ENCODE measurements at places on chromosomes 16 and 17.
A peak's percentile ranks its signal among the peaks of the same experiment; 100 is the strongest.

DNA sequence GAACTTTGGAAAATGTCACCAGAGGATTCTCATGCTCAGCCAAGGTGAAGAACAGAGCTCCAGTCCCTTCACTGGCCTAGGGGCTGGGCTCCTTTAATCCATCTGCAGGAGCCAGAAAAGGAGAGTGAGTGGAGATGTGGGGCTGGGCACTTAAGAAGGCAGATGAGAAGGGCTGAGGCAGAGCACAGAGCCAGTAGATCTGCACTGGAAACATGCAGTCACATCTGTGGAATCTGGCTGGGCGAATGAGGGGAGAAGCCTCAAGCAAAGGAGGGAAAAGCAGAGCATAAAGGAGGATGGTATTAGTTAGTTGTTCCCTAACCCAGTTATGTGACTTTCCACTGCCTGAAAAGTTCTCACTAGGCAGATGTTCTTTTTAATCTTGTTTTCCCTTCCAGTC is 50.4 kb upstream of the BCAR1 start:
- DNase-seq: no peak

DNA sequence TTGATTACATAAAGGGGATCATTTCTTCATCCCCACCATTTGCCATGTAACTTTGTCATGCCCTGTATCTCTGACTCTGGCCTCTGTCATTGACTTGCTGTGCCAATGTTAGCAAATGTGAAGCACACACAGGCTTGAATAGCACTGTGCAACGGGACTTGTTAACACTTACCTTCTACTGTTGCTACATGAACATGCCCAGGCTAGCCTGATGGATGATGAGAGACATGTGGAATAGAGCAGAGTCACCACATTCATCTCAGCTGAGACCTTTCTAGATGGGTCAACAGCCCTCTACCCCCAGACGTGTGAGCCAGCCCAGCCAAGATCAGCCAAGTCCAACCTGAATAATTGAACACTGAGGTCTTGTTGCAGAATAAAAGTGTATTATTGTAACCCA is 162.1 kb upstream of the SALL1 start:
- no peak for DNase-seq

- DNase-seq: no peak
These were observed 5.6 kb downstream of the RUNDC3A start for GRCh38 chr17:44314031-44314430.

DNA sequence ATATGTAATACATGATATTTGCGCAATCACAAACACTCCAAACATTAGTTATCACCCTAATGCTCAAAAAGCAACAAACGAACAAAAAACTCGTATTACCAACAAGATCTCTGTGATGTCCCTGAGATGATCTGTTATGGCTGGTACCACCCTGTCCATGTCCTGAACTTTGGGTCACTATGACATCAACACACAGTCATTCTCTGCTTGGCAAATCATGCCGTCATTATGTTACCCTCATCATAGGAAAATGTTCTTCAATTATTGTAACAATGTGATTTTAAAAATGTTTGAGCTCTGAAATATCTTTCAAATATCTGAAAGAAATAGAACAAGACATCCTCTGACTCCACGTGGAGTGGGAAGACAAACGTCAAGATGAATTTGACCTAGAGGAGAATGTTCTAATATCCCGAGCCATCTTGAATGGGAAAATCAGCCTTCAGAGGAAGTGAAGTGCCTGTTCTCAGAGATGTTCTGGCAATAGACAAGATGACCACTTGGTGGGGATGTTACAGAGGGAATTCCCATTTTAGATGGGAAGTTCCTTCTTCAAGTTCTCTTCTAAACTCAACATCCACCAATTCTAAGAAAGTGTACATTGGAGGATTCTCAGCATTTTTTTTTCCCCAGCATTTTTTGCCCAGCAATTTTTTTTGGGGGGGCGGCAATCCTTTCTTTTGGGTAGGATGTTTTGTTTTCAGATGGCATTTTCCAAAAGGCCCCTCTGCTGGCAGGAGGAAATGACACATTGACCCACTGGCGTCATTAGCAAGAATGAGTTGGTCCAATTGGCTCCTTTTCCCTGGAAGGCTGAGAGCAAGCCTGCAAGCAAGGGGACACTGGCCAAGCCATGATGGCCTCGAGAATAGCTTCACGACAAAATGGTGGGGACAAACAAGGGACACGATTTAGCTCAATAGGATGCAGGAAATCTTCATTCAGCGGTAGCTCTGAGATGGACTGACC is 3.7 kb upstream of the HSD17B2 start:
- DNase-seq: no peak

GRCh38 chr16:46996952-46997458 is 23.5 kb upstream of the DNAJA2 start:
- DNase-seq: no peak

DNA sequence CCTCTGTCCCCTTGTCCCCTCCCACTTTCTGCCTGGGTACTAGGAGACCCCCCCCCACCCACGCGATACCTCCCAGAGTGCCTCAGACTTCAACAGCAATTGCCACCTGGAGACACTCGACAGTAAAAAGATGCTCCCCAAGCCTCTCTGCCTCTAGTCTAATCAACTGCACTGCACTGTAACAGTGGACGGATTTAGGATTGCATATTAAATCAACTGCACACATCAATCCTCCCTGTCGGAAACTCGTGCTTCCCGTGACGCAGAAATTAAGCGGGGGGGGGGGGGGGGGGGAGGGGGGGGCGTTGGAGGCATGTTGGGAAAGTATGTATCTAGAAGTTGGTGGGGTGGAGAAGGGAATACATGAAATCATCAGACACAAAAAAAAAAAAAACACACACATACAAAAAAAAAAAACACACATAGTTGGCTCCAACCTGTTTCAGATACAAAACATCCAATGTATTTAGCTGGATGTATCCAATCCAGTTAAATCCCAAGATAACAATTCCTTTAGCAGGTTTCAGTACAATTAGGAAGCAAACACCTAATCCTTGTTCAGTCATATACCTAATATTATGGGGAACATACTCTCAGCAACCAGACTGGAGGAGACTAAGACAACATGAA is 29.7 kb downstream of the FAM222B start:
- DNase-seq: no peak

DNA sequence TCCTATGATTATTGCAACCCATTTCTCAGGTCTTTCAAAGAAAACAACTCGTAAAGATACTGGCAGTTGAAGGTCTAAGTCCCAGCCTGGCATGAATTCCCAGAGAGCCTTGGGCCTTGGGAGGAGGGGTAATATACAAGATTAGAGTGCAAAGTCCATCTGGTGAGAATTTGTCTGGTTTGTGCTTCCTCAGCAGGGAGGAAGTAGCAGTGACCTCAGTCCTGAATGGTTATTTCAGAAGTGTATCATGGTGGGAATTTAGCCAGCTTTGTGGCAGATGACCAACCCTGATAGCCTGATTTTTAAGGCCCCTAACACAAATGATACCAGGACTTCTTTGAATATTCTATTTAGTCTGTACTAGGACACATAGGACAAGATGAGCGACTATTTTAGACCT is 151.2 kb upstream of the TBX2 start:
- no peak for DNase-seq

- DNase-seq: no peak
These were observed 1.7 kb downstream of the ADCY9 start for GRCh38 chr16:4114257-4115208.

GRCh38 chr16:80341263-80341662 is 199.5 kb upstream of the DYNLRB2 start:
- no peak for DNase-seq

DNA sequence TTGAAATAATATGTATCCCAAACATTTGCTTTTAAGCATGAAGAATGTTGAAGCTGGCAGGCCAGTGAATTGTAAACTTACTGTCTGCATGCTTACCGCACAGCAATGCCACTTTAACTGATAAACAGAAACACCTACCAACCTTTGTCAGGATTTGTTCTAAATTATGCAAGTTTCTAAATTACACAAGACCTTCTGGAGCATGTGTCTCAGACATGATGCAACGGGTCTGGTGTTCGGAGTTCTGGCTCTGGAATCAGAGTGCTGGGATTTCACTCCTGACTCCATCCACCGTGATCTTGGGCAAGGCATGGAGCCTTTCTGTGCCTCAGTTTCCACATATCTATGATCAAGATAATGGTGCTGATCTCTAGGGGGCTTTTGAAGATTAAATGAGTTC is 111.2 kb downstream of the CCT6B start:
- DNase-seq: no peak

GRCh38 chr17:13292291-13292690 is 274.5 kb upstream of the ELAC2 start:
- DNase-seq: no peak

DNA sequence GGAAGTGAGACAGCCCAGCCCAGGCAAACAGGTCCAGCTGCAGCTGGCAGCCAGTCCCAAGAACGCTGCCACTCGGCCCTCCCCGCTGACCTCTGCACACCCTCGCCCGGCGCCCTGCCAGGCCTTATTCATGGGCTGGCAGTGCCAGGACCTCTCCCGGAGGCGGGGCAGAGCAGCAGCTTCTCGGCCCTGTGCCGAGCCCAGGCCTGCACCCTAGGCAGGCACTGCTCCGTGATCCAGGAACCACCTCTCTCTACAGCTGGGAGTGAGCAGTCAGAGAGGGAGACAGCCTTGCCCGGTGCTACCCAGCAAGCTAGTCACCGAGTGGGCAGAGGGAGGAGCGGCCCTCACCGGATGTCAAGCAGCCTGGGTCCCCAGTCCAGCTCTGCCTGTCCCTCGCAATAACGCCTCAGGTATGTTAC is 79.9 kb upstream of the CBX4 start:
- DNase-seq: no peak

DNA sequence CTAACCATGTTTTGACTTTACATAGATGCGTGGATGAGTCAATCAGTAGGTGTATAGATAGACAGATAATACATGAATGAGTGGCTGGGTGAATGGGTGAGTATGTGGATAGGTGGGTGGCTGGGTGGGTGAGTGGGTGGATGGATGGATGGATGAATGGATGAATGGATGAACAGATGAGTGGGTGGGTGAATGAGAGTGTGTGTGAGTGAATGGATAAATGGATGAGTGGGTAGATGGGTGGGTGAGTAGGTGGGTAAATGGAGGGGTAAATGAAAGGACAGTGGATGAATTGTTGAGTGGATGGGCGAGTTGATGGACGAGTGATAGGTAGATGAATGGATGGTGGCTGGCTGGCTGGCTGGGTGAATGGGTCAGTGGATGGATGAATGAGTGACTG is 23.2 kb downstream of the C16orf95 start:
- DNase-seq: no peak

- DNase-seq: no peak
These were observed 1.2 kb downstream of the SLC6A4 start for GRCh38 chr17:30234296-30234695.

- DNase-seq: no peak
These were observed 24.5 kb upstream of the CIBAR2 start for GRCh38 chr16:85136702-85137322.

- no peak for DNase-seq
These were observed 192.5 kb downstream of the ZNF423 start for GRCh38 chr16:49663081-49664065.

GRCh38 chr17:9844153-9844552 is 18.4 kb downstream of the GLP2R start:
- no peak for DNase-seq

- no peak for DNase-seq
These were observed 35.3 kb upstream of the PITPNM3 start for GRCh38 chr17:6591599-6592158.

- DNase-seq: peak; percentile 21
These were observed 40.8 kb upstream of the BHLHA9 start for GRCh38 chr17:1229349-1229899.

DNA sequence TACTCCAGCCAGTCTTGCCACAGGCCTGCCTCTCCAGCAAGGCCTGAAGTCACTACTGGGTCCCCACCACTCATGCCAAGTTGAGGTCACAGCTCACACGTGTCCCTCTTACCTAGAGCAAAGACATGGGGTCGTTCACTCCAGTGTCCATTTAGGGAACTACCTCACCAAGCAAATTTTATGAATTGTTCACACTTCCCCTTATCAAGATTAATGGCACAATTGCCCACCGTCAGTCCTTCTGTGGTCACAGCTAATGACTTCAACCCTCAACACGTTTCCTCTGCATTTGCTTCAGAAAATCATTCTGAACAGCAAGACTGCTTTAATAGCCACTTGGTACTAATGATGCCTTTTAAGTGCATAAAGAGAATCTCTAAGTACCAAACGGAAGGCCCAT is 14.6 kb downstream of the IRX6 start:
- DNase-seq: no peak

- no peak for DNase-seq
These were observed 9.7 kb upstream of the ITGB3 start for GRCh38 chr17:47243737-47244598.

GRCh38 chr16:84982434-84982833 is 28.9 kb downstream of the ZDHHC7 start:
- no peak for DNase-seq
